ENCODE measurements at places on chromosomes 13 and 19.

- no peak for DNase-seq
These were observed 39.3 kb upstream of the IGFL1 start for GRCh38 chr19:46189971-46190888.

DNA sequence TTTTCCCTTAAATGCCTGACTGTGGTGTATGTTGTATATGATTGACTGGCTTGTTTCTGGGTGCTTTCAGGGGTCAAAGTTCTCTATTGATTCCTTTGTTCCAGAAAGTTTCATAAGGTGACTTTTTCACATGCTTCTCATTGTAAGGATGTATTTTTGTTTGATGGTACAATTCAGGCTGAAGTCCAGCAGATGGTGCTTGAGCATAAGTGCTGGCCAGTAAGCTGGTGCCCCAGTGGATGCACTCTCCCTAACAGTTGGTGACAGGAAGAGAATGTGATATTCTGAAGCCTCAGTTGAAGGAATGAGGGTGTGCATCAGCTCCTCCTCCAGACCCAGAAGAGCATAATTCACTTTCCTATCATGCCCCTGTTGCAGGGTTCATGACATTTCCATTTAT is 1941.6 kb upstream of the PRR20A start:
- DNase-seq = no peak

GRCh38 chr13:32153056-32153455 is 121.5 kb downstream of the FRY start:
- DNase-seq = no peak

GRCh38 chr19:40539070-40539469 is 37.6 kb upstream of the SHKBP1 start:
- no peak for DNase-seq

GRCh38 chr13:109695402-109696190 is 90.8 kb downstream of the IRS2 start:
- DNase-seq = no peak

DNA sequence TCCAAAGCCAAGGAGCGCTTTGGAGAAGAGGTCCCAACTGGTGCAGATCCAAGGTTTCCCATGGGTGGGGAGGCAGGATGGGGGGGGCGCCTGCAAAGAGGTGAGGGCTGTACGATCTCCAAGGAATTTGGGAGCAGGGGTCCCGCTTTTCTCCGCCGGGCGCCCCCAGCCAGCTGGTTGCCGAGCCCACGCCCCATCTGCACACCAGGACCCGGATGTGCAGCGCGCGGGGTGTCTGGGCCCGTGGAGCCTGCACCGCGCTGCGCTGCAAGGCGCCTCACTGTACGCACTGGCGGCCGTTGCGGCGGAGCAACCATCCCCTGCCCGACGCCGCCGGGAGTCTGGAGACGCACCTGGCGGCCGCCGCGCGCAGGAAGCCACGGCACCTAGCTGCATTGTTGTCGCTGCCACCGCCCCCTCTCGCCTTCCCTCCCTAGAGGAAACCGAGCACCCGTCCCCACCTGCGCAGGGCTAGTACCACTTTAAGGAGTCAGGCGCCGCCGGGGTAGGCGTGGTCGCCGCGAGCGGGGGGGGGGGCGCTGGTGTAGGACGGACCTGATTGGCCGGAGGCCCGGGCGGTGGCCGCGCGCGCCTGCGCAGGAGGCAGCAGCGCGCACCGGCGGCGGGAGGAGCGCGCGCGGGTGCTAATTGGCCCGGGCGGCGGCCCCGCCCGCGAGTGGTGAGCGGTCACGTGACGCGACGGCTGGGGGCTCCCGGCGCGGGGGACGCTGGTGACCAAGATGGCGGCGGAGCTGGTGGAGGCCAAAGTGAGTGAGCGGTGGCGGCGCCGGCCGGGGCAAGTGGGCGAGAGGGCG is at the start of gene PIAS4:
PIAS4 (plus strand) TSS at position 716 of the 815 bp plus-strand sequence; CDS start at position 741, 25 bp downstream.
- peak; percentile 98 for DNase-seq

- peak; percentile 50 for DNase-seq
These were observed 36.4 kb downstream of the LYL1 start for GRCh38 chr19:13066226-13066625.

GRCh38 chr13:50611117-50611781 is 232.2 kb downstream of the DLEU7 start:
- DNase-seq = peak; percentile 81

DNA sequence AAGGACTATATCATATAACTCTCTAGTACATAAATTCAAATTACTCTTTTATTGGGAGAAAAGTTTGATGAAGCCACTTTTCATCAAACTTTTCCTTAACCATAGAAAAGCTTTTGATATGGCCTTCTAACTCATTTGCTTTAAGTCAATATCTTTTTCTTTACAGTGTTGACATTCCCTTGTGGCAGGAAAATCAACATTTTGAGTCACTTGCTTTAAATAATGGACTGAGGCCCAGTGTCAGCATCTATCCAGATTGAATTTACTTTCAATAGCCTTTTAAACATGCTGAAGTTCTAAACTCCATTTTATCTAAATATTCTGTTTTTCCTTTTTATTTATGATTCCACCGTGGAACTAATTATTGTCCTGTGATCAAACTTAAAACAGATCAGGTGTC is 62.7 kb downstream of the PCDH9 start:
- no peak for DNase-seq

GRCh38 chr19:35293808-35294207 is 1.8 kb downstream of the MAG start:
- no peak for DNase-seq

GRCh38 chr13:23637829-23638228 is 67.6 kb downstream of the TNFRSF19 start:
- DNase-seq = no peak

DNA sequence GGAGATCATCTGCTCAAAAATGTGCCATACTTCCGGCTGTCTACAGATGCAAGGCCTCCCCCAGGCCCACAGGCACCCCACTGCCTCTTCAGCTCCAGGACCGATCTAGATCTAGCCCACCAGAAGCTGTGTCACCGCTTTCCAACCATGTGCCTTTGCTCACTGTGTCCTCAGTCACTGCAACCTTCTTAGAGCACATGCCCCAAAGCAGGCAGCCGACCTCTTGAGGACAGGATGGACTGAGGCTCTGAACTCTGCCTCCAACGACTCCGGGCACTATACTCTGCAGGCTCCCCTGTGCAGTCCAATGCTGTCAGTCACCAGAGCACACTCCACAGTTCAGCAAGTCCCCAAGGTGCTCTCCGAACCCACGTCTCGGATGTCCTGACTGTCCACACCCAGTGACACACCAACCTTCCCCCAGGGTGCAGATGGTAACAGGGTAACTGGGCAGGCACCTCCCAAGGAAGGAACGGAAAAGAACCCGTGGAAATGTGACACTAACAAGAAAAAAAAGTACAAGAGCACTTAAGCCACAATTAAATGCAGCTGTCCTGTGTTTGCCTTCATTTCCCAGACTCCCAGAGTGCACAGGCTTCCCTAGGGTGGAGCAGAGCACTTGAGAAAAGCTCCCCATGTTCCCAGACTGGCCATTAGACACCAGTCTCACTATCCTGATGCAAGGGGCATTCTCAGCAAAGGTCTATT is 4.8 kb downstream of the STK24 start:
- no peak for DNase-seq

DNA sequence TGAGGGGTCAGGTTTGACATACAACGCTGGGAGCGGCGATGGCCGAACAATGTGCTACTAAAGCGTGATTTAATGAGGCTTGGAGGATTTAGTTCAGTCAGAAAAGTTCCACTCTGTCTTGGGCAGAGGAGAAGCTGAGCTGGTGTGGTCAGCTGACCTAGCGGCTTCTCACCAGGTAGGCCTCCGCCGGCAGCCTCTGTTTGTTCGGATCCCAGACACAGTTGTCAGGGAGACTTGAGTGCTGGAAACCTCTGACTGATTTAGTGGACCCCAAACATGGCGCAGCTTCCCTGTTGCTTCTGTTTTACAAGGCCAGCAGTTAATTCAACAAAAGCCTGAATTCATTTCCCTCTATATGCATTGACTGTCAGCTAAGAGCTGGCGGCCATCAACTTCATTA is 36.5 kb upstream of the OLFM4 start:
- DNase-seq = no peak

GRCh38 chr19:41895745-41896580 is 13.0 kb downstream of the ARHGEF1 start:
- DNase-seq = peak; percentile 61

GRCh38 chr13:53788286-53788685 is 759.7 kb downstream of the OLFM4 start:
- no peak for DNase-seq

DNA sequence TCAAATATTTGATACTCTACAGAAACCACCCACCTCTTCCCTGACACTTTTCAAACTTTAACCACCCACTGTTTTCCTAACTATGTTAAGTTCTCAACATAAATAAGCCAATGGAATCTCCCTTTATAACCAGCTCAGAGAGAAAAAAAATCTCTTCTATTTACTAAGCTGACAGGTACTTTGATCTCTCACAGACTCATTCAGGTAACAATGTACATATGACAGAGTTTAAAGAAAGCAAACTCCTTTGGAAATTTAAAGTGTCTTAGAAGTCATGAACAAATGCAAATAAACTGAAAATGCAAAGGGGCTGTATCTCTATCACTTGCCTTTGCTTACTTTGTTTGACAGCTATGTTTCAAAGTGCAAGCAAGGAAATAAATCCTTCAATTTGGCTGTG is 109.3 kb downstream of the KLF12 start:
- no peak for DNase-seq

- no peak for DNase-seq
These were observed 83.2 kb downstream of the NBEA start for GRCh38 chr13:35025314-35025713.

DNA sequence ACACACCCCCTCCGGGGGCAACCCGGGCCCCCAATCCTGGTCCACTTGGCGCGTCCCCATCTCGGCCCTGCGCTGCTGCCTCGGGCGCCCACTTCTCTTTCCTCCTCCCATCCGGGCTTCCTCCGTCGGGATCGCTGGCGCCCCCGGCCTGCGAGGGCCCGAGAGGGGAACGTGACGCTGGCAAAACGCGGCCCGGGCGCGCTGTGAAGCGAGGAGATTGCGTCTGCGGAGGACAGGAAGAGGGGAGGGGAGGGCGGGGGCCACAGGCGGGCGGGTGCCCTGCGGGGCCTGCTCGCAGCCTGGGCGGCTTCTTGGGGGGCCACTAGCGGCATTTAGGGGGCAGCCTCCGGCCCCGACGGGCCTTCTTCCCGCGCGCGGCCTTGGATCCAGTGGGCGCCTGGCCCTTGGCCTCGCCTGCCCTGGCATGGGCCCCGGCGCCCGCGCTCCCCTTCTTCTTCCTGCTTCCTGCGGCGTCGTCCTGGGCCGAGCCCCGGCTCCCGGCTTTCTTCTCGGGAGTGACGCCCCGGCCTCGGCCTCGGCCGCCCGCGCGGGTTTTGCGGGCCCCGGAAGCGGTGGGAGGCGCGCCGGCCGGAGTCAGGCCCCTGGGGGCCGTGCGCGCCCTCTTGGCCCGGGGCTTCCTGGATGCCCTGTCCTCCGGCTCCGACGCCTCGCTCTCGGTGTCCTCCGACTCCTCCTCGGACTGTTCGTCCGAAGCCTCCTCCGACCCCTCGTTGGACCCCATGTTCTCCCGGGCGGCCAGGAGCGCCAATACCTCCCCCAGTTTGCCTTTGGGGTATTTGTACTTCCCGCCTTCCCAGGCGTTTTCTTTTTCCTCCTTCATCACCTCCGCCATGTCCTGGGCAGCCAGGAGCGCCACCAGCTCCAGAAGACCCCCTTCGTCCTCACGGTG is 2.2 kb downstream of the PNMA8B start:
- DNase-seq = peak; percentile 20

DNA sequence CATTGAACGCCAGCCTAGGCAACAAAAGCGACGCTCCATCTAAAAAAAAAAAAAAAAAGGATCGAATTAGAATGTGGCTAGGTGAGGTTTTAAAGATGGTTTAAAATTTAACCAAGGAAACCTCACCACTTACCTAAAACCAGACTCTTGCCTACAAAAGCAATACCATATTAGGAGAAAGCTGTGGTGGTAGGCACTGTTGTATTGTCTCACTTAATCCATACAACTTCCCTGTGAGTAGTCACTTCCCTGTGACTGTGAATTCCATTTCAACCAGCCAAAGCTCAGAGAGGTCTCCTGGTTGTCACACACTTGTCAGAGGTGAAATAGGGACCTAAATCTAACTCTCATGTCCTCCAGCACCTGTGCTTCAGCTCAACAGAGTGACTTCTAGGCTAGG is 15.4 kb downstream of the SHISA2 start:
- no peak for DNase-seq

DNA sequence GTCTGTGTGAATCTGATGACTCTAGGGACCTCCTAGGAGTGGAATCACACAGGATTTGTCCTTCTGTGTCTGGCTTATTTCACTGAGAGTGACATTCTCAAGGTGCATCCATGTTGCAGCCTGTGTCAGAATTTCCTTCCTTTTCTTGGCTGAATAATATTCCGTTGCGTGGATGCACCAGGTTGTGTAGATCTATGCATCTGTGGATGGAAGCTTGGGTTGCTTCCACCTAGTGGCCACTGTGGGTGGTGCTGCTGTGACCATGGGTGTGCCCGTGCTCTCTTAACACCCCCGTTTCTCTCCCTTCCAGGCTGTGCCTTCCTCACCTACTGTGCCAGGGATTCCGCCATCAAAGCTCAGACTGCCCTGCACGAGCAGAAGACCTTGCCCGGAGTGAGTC is 26.2 kb downstream of the CELF5 start:
- DNase-seq = peak; percentile 59

GRCh38 chr13:27963491-27963890 is 5.6 kb downstream of the CDX2 start:
- no peak for DNase-seq

Data from hematopoietic multipotent progenitor cell treated with erythropoietin and hydrocortisone succinate and interleukin-3 and kit ligand, for 4 days (in vitro differentiated cells).